ENCODE measurements at places on chromosomes 12 and 14.

- DNase-seq, result no peak
Measured at GRCh38 chr12:132542661-132543060, 52.7 kb downstream of the FBRSL1 start.

DNA sequence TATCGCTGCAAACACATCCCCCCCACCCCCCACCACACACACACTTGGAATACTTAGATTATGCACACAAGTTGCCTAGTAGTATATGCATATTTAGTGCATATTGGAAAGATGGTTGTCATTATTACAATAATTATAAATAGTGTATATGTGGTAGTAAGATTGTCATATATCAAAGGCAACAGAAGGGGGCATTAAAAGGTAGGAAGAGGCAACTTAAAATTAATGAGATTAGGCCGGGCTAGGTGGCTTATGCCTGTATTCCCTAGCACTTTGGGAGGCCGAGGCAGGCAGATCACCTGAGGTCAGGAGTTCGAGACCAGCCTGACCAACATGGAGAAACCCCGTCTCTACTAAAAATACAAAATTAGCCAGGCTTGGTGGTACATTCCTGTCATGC lies 52.1 kb downstream of the GSC start:
- no peak for DNase-seq

GRCh38 chr14:38973083-38973700 lies 129.8 kb downstream of the SEC23A start:
- DNase-seq, result no peak

GRCh38 chr14:94923786-94924185 lies 153.9 kb upstream of the GSC start:
- no peak for DNase-seq

DNA sequence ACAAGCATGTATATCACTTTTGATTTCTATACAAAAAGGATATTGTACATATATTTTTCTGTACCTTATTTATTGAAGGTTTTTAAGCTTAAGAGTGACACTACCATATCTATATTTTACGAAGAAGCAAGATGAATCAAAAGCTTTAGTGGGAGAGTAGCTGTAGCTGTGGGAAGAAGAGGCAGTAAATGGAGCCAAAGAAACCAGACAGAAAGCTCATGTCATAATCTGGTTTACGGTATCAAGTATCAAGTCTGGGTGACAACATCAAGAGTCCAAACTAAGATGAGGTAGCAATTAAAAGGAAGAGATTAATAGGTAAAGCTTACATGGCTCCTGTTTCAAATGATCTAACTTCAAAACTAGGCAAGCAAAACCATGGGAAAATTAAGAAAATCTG lies 54.8 kb downstream of the CEP83 start:
- no peak for DNase-seq

GRCh38 chr12:102567031-102567985 lies 86.9 kb upstream of the IGF1 start:
- DNase-seq, result no peak

- DNase-seq, result no peak
Measured at GRCh38 chr12:6278439-6279255, 31.8 kb upstream of the PLEKHG6 start.

- no peak for DNase-seq
Measured at GRCh38 chr12:44616402-44616801, 259.7 kb downstream of the NELL2 start.

DNA sequence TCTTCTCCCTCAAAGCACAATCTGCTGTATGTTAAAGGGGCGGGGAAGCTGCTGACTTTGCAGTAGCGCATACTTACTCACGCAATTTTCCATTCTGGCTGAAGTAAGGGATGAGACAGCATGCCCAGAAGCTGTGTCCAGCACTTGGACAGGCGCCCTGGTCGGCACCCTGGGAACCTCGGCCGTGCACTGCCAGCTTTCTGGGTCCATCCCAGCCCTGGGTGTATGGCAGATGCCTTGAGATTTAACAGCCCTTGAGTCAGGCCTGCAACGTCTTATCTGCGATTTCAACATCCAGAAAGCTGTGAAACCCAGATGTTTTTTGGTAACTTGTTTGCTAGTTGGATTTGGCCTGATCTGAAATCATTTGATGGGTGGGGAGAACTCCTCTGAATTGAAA lies 16.1 kb downstream of the EML1 start:
- no peak for DNase-seq

DNA sequence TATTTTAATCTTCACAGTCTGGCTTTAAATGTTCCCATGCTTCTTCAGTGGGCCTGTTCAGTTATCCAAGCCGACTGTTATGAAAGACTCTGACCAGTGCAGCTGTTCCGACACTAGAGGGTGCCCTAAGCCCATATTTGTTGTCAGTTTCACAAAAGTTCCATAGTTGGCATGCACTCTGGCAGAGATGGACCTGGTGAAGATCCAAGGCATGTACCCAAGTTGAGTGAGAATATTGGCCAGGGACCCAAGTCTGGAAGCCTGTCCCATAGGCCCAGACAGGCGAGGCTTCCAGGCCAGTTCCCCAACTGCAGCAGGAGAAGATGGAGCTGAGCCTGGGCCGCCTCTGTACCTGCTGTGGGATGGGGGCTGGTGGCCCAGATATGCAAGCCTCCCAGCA lies 27.4 kb upstream of the GUCY2C start:
- DNase-seq, result no peak

DNA sequence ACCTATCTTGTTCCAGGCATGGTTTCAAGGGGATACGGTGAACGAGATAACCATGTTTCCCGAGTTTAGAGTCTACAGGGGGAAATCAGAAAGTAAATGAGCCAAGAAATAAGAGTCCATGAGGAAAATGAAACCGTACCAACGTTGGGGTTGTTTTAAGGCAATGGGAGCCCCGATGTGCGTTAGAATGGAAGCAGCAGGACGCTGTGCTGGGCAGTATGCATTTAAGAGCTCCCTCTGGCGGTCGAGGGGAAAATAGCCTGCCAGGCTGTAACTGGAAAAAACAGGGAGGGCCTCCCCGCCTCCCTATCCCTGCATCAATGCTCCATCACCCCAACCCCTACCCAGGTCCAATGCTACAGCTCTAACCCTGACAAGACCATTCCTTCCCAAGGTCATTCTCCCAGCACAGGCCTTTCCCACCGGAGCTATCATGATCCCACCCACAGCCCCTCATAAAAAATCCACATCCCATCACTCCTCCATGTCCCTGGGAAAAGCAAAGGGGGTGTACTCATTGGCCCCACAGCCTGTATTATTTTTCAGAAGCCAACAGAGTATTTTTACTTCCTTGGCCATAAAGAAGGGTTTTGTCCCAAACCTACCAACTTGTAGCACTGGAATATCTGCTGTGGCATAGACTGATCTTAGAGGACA lies 226.3 kb upstream of the NOS1 start:
- peak; percentile 27 for DNase-seq

GRCh38 chr14:58171090-58171489 lies 19.1 kb upstream of the ARMH4 start:
- peak; percentile 82 for DNase-seq

DNA sequence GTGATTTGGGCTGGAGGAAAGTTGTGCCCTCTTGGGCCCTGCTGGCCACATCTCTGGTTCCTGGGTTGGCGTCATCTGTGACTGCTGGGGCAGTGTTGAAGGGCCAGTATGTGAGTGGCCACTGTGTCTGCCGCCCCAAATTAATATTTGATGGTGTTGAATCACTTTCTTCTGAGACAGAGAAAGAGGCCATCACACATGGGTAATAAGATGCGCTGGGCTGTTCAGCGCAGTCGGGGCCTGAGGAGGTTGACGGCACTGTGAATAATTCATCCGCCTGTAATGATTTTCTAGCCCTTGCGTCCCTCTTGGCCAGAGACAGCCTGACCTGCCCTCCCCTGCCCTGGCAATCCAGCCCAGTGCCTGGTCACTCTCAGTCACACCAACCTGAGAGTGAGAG lies 56.2 kb upstream of the BEGAIN start:
- DNase-seq, result no peak

DNA sequence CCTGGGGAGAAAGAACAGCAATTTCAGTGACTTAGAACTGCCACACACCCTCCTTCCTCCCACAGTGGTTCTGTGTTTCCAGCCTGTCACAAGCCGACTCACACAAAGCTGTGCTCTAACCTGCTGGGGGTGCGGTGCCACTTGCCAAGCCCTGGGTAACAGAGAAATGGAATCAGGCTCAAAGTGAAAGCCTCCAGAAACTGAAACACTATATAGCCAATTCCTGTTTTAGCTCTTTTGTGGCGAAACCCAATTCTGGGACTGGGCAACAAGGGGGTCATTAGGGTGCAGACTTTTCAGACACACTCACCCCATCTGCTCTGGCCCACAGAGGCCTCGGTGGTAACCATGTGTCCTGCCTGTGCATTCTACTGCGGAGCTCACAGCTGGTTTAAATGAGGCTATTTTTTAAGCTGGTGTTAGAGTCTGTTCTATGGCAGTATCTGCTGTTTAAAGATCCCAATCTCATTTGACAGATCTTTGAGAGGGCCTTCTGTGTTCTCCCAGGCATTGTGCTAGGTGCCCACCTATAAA lies 15.2 kb upstream of the ACTR6 start:
- DNase-seq, result no peak

GRCh38 chr14:70563869-70564268 lies 29.1 kb upstream of the ADAM20 start:
- no peak for DNase-seq

- DNase-seq, result no peak
Measured at GRCh38 chr14:28877923-28878322, 111.3 kb downstream of the FOXG1 start.

DNA sequence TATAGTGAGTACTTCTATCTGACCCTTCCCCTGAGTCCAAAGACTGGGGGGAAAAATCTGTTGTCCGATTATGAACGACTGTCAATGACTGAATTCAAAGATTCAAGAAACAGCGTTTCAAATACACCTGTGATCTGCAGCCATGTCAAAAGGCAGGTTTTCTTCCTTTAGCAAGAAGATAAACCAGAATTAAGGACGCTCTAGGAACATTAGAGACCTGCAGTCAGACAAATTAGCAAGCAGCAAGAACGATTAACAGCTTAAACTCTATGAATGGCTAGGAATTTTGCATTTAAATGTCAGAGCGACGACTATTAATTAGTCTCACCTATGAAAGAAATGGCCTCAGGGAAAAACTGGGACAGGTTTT lies 2.1 kb downstream of the DUSP6 start:
- DNase-seq, result no peak

DNA sequence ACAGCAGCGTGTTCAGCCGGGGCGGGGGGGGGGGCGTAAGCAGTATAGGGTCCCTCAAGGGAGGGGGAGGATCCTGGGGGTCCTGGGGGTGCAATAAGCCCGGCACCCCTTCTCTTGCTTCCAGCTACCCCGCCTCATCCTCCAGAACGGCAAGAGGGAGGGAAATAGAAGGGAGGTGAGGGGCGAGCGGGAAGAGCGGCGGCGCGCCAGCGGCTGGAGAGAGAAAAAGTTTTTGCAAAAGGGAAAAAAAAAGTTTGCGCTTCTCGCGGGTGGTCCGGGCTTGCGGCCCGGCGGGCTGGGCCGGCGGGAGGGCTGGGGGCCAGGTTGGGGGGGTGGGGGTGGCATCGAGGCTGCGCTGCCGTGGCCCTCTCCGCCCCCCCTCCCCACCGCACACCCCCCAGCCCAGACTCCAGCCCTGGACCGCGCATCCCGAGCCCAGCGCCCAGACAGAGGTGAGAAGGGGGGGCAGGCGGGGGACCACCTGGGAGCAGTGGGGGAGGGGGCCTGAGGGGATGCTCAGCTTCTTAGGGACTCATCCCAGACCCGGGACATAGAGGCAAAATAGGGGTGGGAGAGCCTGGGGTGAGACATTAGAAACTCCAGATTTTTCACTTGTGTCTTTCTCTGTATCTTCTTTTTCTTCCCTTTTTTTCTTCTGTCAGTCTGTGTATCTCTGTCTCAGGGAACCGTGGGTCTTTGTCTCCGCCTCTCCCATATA lies at the start of gene GLI1:
Gene GLI1, plus strand, starts transcription at position 36 of the 718 bp plus-strand sequence. CDS start 3,907 bp downstream, outside the sequence.
- DNase-seq, result no peak

GRCh38 chr14:78153064-78153341 lies 17.2 kb upstream of the NRXN3 start:
- DNase-seq, result no peak

DNA sequence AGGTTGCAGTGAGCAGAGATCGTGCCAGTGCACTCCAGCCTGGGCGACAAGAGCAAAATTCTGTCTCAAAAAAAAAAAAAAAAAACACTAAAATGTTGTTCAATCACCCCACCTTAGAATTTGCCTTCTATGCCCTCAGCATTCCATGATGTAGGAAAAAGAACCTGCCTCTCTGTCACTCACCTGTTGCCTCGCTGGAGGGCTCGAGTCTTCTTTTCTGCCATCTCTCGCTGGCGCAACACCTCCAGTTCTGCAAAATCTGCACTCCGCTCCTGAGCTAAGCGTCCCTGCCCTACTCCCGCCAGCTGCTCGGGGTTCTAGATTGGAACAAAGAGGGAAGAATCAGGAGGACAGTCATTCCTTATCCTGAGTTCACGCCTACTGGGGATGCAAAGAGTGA lies 17.9 kb downstream of the TIMELESS start:
- DNase-seq, result no peak

DNA sequence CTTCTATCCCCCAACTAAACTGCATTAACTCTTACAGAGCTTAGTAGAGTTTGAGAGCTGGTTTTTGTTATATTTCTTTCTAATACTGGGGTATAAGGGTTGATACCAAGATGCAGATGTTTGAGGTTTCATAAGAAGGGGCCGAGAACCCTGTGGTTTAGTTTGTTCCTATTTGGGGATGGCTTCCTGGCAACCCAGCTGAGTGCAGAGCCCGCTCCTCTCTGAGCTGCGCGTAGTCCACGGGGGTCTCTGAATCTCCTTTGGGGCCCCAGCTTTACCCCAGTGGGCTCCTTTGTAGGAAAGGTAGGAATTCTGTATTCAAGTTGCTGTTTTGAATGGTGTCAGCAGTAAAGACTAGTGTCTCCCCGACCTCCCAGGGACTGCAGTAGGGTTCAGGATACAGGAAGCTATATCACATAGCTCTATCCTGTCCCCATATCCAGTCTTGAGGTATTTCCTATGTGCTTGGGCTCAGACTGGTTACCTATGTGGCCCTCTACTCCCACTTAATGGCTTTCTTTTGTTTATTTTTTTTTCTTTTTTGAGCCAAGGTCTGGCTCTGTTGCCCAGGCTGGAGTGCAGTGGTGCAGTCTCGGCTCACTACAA lies 25.4 kb downstream of the PLXNC1 start:
- no peak for DNase-seq

DNA sequence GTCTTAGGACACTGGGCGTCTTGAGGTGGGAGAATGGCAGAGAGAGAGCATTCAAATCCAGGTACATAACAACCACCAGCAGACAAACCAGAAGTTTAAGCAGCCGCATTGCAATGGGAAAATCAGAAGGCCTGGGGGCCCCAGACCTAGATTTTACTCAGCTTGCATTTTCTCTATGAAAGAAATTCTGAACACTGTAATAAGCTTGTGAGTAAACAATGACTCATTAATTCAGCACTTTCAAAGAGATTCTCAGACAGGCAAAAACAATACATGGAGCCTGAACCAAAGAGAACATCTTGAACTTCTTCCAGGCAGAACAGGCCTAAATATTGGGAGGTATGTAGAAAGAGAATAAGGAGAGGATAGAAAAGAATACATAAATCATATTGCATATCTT lies 69.8 kb upstream of the IFNG-AS1 start:
- DNase-seq, result no peak

DNA sequence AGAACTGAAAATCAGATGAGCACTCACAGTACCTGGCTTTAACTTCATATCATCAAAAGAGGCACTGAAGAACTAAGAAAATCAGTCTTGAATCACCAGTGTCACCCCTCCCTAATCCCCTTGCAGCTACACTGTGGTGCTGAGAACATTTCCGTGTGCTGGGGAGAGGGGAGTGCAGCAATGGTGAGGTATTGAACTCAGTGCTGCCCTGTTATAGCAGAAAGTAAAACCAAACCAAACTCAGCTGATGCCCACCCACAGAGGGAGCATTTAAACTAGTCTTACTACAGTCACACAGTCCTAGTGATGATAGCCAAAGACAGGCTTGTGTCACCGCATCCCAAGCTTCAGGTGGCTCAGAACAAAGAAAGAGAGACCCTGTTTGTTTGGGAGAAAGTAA lies 122.1 kb downstream of the CPNE8 start:
- no peak for DNase-seq
